Non-pigmented ciliary epithelial cell (primary cell): ENCODE measurements at places on chromosomes 13 and 19.
A peak's percentile ranks its signal among the peaks of the same experiment; 100 is the strongest.

DNA sequence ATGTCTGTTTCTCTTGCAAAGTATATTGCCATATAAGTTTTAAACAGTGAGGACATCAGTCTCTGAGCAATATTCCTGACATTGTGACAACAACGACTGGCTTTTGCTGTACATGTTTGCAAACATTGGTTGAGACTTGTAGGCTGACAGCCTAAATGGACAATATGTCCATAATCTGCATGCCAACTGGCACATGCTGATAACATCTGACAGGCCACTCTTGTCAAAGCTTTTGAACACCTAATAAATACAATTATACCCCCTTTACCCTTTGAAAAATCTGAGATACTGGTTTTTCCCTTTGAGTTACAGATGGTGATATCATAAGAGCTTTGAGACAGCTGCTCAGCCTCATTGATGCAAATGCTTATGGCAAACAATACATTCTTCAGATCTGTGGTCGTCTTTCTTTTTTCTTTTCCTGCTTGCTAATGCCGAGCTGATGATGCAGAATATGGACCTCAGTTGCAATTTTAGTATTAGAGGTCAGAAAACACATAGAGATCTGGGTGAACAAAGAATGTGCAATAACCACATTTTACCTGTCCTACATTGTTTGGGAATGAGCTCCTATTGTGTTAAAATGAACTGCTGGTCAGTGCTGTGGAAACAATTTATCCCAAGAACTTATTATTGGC is 114.9 kb downstream of the RFC3 start:
- peak; percentile 43 for DNase-seq

DNA sequence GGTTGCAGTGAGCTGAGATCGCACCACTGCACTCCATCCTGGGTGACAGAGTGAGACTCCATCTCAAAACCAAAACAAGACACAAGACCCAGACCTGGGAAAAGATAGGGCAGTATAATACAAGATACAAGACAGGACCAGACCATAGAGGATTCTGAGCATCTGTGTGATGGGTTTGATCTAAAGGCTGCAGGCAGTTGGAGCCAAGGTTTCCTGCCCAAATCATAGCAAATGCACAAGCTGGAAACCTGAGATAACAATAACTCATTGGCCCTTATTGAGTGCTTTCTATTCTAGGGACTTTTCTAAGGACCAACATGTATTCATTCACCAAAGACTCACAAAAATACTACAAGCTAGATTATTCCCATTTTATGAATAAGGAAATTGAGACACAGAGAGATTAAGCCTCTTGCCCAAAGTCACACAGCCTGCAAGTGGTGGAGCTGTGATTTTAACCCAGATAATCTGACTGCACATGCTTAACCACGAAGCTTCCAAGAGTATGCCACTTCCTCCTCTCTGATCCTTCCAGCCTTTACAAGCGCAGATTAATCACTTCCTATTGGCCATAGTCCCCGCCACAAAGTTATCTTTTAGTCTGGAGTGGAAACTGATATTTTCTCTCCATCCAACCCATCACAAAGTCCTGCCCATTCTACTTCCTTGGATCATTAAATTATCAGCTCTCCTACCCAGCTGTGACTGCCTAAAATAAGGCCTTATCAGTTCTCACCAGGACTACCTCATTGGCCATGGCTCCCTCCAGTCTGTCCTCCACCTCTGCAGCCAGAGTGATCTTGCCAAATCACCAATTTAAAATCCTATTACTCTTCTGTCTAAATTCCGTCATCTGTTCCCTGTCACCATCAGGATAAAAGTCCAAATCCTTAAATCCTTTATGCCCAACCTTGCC is 147.2 kb downstream of the FLT1 start:
- DNase-seq = no peak

DNA sequence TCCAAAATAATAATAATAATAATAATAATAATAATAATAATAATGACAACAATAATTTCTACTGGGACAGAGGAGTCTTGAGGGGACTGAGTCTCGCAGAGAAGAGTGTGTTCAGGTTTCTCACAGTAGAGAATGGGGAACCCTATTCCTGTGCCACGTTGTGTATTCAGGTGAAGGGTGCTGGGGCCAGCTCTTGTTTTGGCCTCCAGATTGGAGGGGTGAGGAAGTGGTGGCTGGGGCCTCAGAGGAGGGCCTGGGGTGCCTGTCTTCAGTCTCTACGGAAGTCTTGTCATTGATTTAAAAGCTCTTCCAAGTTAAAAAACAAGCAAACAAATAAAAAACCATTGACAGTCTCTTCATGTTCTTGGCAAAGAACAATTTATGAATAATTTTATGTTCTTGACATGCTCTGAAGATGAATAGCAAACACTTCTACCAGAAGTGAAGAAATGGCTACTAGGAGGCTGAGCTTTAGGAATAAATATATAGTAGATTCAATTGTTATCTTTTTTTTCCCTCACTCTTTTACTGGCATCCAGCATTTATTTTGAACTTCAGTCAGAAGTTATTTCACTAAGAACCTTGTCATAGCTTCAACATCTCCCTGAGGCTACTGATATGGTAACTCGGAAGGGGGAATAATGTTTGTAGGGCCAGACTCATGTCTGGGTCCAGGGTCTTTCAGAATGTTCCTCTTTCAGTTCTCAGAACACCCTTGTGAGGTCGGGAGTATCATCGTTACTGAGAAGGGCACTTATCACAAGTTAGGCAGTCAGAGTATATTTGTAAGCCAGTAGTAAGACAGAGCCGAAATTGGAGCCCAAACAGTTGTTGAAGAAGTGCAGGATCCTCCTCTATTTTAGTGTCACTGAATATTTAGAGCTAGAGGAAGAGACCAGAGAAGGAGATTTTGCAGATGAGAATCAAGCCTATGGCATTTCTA is 13.1 kb downstream of the LRCH1 start:
- DNase-seq = no peak

DNA sequence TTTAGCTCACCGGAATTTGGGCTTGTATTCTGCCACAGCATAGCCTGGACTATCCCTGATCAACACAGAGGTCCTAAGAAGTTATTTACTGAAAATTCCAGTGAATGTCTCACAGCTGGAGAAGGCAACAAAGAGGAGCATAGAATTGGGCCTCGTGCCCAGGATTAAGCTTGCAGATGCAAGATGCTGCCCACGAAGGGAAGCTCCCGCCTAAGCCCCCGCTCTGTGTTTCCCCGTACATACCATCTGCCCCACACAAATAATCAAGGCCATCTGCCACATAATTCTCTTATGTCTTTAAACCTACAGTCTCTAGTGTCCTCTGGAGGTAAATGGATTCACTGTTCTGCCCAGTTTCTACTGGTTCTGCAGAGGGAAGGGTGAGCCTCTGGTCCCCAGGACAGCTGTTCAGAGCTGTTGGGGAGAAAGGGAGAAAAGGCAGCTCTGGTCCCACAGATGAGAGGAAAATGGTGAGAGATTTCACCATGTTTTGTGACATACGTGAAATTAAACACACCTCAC is 7.4 kb upstream of the TPP2 start:
- no peak for DNase-seq

- no peak for DNase-seq
These were observed 4.6 kb upstream of the PLAUR start for GRCh38 chr19:43674596-43674995.

GRCh38 chr19:43818500-43818899 is 8.6 kb upstream of the ZNF283 start:
- DNase-seq = no peak

DNA sequence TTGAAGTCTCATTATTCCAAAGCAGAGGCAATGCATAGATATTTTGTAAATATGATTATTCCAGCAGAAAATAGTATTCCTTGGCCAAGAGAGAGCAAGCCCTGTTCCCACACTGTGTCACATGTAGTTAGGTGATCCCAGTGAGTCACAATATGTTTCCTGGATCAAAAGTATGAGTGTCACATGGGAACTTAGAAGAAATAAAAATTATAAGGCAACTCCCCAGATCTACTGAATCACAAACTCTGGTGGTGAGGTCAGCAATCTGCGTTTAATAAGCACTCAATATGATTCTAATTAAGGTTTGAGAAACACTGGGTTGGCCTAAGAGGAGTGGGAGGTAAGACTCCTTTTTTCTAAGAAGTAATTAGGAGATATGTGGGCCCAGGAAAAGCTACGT is 1504.5 kb upstream of the PCDH20 start:
- no peak for DNase-seq

DNA sequence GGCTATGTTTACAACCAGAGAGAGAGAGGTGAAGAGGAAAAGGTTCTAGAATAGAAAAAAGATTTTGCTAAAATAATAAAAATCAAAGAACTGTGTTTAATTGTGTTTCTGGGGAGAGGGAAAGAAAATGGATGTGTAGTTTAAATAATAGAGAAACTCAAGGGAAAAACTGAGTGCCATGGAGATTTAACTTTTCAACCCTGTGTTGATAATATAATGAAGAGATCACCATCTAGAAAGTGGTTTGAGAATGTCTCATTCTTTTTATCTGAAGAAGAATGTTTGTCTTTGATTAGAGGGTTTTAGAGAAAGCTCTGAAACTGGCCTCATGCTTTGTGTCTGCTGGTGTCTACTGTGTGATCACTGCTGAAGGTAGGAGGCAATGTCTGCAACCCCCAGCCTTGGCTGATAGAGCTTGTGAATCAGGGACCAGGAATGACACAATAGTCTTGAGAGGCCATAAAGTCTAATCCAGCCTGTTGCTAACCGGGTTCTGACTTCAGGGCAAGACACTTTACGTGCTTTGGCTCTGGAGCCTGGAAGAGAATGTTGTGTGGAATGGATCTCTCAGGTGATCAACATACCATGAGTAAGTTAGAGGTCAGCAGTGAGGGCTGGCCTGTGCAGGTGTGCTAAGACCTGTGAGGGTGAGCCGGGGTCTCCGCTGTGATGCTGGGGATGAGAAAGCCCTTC is 5.4 kb downstream of the COL4A2 start:
- DNase-seq = peak; percentile 91

DNA sequence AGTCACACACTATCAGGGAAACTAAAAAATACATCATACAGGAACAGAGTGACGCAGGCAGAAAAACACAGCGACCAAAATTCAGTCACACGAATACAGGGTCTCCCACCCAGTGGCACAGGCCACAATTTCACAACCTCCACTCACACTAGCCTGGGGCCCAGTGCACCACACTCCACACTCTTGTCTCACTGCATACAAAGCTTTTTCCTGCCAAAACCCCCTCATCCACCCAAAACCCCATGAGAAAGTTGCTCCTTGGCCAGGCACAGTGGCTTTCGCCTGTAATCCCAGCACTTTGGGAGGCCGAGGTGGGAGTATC is 1.2 kb downstream of the S1PR5 start:
- no peak for DNase-seq

DNA sequence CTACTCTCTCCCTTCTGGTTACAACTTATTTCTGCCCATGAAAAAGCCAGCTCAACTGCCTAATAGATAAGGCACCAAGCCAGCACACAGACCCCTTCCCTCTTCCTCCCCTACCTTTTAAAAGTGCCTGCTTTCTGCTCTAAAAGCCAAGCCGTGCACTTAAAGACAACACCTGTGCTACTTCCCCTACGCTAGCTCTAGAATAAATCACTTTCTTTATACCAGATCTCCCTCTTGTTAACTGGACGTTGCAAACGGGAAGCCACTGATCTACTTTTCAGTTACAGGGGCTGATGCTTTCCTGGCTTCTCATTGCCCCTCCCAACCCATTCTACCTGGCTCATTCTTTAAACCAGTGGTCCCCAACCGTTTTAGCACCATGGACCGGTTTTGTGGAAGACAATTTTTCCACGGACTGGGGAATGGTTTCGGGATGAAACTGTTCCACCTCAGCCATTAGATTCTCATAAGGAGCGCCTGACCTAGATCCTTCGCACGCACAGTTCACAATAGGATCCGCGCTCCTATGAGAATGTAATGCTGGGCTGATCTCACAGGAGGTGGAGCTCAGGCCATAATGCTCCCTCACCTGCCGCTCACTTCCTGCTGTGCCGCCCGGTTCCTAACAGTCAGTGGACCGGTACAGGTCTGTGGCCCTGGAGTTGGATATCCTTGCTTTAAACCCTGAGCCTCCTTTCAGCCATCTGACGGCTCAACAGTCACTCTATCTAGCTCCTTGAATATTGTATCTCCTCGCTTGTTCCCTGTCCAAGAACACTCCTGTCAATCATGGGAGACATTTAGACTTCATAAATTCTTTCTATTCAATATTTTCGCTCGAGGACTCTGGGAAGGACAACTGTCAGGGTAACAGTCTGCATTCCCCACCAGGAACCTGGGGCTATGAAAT is 841 bp upstream of the ZNF223 start:
- DNase-seq = no peak

GRCh38 chr13:64884976-64885375 is 2345.2 kb downstream of the PCDH9 start:
- DNase-seq = no peak

- DNase-seq = no peak
These were observed 7.0 kb downstream of the GPR18 start for GRCh38 chr13:99250982-99251825.

DNA sequence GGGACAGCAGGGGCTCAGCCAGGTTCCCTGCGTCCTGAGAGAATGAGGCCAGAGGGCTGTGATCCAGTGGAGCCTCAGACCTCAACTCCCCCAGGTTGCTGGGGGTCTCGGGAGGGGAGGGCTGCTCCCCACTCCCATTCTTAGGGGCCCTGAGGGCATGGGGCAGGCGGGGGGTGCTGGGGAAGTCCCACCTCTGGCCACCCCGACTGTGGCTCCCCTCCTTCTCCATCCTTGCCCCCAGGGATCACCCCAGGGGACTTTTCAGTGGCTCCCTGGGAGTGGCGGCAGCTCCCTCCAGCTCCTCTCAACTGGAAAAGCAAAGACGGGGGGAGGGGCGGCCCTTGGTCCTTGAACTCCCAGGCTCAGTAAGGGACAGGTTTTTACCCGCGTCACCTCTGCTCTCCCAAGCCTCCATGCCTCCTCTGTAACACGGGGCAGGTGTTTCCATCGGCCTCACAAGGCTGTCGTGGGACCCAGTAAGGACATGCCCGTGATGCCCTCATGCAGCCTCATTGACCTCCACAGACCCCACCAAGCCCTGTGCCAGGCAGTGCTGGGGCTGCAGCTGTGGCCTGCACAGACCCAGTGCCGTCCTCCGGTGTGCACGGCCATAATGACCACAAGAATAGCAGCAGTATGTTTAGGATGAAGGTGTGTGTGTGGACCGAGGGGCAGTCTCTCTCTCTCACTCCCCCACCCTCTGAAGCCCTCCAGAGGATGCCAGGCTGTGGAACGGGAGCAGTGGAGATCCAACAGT is 11.6 kb upstream of the TOMM40 start:
- no peak for DNase-seq

GRCh38 chr13:35926859-35927530 is 204.2 kb downstream of the DCLK1 start:
- DNase-seq = no peak
